Activated CD4-positive, alpha-beta T cell treated with anti-CD3 and anti-CD28 coated beads, Interleukin-2, amount 10 ng/mL, durations not matched to agents 7 days and 5 days (primary cell): ENCODE measurements at places on chromosomes 11 and 22.
A peak's percentile ranks its signal among the peaks of the same experiment; 100 is the strongest.

- no peak for DNase-seq
These were observed 148.2 kb downstream of the SPATA19 start for GRCh38 chr11:133697161-133697560.

DNA sequence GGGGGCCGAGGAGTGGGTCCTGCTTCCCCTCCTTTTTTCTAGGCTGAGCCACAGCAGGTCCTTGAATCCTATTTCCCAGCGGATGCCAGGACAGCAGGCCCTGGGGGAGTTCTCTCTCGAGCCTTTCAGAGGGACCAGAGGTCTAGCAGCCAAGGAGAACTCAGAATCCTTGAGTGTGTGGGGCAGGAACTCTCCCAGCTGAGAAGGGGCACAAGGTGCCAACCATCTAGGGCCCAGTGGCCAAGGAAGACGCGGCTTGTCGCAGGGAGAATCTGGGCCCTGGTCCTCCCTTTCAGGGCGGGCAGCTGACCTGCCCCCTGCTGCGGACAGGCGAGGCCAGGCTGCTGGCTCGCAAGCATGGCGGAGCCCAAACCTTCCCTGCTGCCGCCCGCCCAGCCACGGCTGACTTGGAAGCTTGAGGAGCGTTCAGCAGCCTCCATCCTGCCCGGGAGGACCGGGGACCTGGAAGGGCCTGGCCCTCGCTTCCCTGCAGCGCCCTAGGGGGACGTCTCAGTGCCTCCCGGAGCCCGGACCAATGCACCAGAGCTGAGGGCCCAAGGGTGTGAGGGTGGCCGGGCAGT is 972 bp upstream of the TSSC4 start:
- no peak for DNase-seq

DNA sequence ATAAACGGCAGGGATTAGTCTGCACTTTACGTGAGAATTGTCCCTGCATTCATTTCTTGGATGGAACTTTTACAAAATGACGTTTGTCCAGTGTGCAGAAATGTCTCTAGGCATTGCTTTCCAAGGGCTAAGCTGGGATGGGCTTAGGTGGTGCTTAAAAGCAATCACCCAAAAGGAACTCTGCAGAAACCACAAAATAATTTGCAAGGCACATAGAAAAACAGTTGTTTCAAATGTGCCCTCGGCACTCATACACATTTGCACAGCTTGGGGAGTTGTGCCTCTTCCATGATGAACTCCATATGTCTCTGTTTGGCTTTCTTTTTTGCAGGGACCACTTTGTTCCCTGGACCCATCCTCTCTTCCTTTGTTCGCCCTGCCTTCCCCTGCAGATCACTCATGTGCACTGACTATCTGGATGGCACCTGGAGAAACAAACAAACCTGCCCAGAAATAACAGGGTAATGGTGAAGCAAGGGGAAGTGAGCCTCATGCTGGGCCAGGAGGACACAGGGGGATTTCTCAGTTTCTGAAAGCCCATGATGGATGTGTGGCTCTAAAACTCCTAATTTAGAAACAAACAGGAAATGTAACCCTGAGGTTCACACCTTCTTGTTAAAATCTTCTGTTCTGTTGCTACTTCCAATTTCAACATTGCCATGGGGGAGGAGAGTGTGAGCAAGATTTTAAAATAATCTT is 150.2 kb downstream of the SNX19 start:
- no peak for DNase-seq

GRCh38 chr11:267491-267994 is 10.7 kb upstream of the NLRP6 start:
- peak; percentile 67 for DNase-seq

- DNase-seq = peak; percentile 33
These were observed 11.7 kb downstream of the TECTA start for GRCh38 chr11:121112498-121113455.

- no peak for DNase-seq
These were observed 12.6 kb downstream of the SCARF2 start for GRCh38 chr22:20424932-20425565.

DNA sequence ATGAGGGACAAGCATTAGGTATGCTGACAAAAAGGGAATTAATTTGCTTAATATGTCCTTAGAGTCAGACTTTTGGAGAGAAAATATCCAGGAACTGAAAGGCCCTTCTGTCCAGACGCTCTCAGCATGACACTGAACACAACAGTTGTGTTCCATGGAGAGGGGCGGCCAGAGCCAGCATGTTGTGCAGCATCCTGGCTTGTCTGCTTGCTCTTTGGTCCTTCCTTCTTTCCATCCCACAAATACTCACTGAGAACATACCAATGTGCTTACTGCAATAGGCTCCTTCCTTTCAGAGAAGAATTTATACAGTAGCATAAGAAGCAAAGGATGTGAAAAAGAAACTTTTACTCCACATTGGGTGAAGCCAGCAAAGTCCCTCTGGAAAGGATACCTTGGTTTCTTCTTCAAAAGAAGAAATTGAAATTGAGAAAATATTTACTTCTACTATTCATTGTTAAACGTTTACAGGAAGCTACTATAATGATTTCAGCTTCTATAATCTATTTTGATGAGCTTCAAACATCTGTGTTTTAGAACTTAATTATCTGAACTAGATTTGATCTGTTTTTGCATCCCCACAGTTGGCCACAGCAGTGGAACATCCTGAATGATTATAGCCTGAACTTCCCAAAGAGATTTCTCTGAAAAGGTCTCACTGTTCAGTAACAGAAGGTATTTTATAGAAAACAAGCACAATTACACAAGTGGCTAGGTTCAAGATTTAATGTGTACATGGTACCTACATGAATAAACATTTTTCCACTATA is 304.1 kb upstream of the PITPNB start:
- DNase-seq = no peak

DNA sequence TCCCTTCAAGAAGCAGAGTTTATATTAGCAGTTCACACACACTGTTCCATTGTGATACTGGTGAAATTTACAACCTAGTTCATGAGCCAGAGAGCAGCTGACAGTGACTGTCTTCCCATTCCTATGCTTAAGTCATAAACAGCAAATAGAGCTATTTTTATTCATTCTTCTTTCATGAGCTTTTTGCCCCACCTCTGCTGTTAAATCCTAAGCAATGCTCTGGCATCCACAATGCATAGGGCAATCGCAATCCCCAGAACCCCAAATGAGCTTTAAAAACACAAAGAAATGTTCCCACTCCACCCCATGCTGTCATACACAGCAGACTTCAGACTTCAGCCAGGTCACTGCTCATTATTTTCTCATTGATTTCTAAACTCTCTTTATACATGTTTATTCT is 307.5 kb downstream of the ETS1 start:
- DNase-seq = no peak

- DNase-seq = no peak
These were observed 884.4 kb upstream of the CNTN5 start for GRCh38 chr11:98136357-98136756.

DNA sequence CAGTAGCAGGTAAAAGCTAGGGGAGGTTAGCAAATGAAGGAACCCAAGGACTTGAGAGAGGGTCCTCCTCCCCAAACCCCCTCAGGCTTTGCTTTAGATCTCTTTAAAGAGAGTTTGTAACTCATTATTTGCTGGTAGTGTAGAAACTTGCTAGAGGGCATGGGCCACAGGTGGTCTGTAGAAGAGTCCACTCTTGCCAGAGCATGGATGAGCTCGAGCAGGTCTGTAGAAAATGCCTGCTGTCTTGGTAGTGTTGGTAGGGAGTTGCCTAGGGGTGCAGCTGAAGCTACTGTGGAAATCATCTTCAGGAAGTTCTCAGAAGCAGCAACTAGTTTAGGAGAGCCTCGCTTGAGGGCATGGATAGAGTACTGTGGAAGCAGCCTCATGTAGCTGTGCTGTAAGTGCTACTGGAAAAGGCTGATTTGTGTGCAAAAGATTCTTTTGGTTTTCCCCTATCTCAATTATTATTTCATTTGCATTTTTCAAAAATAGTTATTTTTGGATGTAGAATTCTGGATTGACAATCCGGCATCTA is 104.3 kb downstream of the TMEM135 start:
- DNase-seq = no peak

GRCh38 chr11:18243783-18244362 is 4.6 kb downstream of the SAA2 start:
- peak; percentile 87 for DNase-seq

DNA sequence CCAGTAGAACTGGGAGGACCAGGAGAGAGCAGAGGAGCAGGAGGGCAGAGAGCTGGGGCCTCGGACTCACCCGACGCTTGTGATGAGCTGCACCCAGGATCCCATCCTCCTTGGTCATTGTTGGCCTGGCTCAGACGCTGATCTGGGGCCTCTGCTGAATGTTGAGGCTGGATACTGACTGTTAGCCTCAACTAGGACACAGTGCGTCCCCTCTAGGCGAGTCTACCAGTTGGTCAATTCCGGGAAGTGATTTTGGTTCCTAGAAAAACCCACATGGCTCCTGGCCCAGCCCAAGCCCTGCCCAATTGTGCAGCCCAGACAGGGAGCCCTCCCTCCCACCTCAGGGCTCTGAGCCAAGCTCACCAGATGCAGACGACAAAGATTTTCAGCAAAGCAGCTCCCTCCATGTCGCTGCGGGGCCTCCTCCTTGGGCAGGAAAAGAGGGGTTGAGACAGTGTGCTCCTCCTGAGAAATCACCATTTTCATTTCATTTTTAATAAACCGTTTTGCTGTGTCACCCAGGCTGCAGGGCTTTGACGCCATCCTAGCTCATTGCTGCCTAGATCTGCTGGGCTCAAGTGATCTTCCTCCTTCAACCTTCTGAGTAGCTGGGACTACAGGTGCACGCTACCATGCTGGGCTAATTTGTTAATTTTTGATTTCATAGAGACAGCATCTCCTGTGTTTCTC is at the start of gene APOL4:
APOL4 (minus strand) TSS at position 180 of the 690 bp plus-strand sequence; CDS start at position 105, 75 bp downstream.
- DNase-seq = no peak

DNA sequence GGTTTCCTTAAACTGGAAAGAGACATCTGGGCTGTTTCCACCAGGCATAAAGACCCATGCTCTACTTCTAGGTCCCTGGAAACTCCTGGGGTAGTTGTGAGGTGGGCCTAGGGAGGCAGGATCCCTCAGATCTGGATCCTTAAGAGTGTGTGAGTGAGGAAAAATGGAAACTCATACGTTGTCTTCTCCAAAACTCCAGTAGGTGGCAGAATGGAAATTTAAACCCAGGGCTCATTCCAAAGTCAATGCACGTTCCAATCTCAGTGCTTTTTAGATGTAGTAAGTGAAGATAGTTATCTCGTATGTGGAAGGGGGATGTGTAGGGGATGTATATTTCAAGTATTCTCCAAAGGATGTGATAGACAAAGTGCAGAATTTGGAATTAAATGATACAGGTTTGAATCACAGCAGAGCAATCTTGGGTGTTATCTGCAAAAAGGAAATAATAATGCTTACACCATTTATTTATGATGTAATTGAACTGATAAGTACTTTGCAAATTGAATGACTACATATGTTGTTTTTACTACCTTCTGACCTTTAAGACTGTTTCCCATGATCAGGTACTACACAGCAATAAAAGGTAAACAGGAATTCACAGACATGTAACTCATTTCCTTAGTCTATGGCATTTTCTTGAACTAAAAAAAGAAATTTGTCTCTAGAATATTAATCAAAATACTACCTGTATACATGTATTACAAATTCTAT is 13.1 kb upstream of the MMP1 start:
- no peak for DNase-seq

- DNase-seq = no peak
These were observed 10.6 kb upstream of the CSNK1E start for GRCh38 chr22:38327805-38328204.

DNA sequence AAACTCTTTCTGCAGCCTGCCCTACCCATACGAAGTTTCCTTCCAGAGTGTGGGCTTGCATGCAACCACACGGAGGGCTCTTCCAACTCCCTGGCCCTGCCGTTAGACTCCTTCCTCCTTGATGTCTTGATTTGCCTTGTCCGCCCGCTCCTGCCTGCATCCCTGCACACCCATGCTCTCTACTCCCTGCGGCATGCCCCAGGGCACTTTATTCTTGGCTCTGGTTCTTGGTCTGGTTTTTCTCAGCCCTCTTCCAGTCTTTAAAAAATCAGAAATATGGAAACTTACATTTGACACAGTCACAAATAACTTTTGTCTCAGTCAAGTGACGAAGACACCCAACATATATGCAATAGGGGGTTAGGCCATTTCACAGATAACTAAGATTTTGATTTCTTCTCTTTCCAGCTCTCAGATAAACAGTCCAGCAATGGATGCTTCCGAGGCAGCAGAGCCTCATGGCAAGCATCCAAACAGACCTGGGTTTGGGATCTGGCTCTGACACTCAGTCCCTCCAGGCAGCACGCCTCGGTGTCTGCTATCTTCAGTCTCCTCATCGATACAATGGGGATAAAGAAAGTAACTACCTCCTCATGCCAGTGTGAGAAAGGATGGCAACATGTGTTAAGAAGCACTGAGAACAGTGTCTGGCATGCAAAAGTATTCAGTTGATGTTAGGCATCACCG is 15.7 kb upstream of the OPCML start:
- no peak for DNase-seq

DNA sequence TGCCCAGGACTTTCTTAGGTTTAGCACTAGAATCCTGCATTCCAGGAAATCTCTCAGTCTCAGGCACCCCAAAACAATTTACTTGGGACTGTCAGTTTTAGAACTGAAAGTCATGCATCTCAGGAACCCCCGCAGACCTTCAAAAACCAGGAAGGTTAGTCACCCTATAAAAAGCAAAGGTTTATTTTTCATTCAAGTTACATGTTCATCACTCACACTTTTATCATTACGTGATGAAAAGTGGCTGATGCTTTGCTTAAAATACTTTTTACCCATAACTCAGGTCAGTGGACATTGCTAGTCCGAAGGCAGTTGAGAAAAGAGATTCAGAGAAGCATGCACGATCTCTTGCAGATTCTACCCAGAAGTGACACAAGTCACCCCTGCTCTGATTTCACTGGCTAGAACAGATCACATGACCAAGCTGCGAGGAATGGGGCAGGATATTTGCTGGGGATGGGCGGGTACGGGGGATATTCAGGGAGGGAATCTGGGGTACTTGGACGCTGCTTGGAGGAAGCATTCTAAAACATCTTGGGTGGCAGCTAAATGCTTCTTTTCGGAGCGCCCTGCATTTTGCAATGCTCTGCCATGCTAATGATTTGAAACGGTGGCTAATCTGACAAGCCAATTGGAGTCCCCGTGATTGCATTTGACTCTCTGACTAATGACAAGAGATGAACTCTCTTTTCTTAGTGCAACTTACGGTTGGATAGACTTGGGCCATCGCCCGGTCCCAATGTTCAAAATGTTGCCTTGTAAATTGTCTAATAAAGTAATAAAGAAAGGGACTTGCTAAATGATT is 110.2 kb downstream of the MIAT start:
- DNase-seq = no peak

GRCh38 chr11:17443926-17444690 is 32.5 kb downstream of the ABCC8 start:
- no peak for DNase-seq
